CD4-positive, alpha-beta T cell (primary cell): ENCODE measurements at places on chromosomes 6 and 20.

DNA sequence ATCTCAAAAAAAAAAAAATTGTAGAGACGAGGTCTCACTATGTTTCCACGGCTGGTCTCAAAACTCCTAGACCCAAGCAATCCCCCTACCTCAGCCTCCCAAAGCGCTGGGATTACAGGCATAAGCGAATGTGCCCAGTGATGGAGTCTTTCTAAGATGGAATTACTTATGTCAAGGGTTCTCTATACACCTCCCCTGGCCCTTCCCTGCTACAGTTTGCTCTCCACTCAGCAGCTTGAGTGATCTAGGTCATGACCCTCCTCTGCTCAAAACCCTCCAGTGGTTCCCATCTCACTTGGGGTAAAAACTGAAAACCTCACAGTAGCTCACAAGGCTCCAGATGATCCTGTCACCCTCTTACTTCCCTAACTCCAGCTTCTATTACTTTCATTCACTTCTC is 1.8 kb upstream of the DNPH1 start:
- DNase-seq, result no peak

- DNase-seq, result no peak
These were observed 315.1 kb upstream of the PRND start for GRCh38 chr20:4406627-4407026.

- DNase-seq, result no peak
These were observed 110.5 kb downstream of the HAO1 start for GRCh38 chr20:7829776-7830175.

DNA sequence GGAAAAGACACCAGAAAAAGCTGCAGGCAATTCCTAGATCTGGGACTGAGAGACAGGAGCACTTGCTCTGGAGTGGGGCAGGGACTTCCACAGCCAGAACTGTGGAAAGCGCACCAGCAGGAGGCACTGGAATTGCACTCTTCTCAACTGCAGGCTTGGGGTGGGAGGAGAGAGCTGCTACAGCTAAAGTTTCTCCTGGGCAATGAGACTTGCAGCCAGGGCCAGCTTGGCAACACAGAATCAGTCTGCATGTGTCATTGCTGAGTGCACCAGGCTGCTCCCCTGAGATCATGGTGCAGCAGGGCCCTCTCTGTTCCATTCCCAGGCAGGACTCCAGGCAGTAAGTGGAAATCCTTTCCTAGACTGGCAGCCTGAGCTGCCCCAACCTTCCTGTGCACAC is 145.8 kb downstream of the INSM1 start:
- DNase-seq, result no peak

DNA sequence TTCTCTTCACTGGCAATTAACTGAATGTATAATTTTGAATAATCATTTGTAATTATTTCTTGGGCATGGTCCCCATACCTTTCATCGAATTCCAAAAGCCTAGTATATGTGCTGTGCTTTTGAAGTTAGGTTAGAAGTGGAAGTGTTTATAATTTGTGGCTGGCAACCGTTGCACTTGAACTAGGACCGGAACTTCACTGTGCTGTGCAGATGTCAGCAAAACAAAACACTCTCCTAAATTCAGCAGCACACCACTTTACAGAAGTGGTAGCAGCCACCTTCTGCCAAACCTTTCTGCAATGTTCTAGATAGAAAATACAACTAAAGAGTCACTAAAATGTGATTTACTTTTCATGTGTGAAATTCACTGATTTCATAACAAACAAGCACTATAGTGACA is 111.9 kb downstream of the FAM83B start:
- no peak for DNase-seq

GRCh38 chr6:25486550-25486949 is 165.5 kb upstream of the SCGN start:
- no peak for DNase-seq

- DNase-seq, result no peak
These were observed 37.7 kb downstream of the FRK start for GRCh38 chr6:116022841-116023445.

DNA sequence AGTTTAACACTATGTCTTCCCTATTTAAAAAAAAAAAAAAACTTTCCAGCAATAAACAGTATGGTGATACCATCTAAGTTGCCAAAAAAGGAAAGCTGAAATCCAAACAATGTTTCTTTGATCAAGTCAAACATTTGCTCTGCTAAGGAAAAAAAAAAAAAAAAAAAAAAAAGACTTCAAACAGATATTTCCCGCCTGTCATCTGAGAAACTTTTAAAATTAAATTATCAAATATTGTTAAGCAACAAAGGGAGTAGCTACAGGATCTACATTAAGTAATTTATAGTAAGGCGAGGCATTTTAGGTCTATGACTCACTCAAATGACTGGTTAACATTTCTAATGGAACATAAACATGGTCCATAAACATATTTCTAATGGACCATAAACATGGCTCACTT is 121.2 kb downstream of the DST start:
- DNase-seq, result no peak

DNA sequence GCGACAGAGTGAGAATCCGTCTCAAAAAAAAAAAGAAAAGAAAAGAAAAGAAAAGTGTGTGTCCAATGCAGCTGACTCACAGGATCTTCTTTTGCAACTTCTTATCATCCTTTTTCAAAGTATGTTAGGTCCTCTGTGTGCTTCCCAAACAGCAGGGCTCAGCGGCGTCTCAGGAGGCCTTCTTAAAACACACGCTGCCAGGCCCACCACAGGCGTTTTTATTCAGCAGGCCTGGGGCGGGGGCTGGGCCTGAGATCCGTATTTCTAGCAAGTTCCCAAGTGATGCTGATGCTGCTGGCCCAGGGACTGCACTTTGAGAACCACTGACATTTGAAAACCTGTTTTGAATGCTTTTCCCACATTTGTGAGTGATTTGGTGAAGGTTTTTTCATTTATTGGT is 57.1 kb downstream of the PSMG4 start:
- DNase-seq, result no peak

DNA sequence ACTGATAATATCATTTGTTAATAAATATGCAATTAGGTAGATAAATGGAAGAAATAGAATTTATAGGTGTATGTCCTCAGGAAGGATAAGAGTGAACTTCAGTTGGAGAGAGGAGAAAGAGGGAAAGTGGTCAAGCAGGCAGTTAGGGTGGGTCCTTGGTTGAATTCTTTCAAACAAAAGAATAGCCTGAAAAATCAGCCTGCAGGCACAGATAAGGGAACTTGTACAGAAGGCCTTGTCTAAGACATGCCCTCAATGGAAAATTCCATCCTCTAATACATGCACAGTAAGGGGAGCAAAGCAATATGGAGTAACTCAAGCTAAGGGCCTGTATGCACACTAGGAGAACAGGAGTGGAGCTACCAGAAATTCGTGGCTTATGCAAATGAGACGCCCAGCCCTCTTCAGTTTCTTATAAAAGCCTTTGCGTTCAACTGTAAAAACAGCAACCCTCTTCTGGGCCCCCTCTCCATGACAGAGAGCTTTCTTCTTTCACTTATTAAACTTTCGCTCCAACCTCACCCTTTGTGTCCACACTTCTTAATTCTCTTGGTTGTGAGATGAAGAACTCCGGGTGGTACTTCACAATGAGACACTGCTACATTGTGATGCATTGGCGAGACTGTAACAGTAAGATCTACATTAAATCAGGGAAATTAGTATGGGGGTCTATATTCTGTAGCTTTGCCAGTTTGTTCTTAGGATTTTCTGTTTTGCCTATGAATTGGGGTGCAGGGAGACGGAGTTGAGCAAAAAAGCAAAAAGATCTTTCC is 147.0 kb downstream of the HS3ST5 start:
- no peak for DNase-seq

DNA sequence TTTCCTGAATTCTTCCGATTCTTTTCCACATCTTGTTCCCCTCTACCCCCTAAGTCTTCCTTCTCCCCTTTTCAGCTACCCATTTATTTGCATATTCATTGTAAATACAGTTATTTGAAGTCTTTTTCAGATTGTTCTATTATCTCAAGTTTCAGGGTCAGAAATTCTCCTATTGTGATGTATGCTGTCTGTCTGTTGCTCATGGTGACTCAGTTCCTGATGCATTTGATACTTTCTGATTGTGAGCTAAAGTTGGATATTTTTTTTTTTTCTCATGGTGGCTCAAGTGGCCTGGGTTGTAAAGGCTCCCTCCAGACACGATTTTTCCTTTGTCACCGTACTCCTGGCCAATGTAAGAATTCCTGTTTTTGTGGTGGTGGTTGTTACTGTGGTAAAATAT is 4.9 kb upstream of the PI16 start:
- no peak for DNase-seq

DNA sequence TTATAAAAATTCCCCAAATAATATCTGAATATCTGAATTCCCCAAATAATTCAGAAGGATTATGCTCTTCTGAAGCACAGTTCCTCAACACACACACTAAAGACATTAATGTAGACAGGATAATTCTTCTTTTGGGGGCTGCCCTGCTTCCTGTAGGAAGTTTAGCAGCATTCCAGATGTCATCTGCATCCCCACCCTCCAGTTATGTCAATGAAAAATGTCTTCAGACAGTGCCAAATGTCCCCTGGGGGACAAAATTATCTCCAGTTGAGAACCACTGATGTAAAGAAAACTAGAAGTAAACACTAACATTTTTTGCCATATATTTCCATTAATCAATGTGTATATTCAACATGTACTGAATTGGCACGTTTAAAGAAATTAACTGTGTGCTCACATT is 25.9 kb upstream of the NAA20 start:
- DNase-seq, result no peak

DNA sequence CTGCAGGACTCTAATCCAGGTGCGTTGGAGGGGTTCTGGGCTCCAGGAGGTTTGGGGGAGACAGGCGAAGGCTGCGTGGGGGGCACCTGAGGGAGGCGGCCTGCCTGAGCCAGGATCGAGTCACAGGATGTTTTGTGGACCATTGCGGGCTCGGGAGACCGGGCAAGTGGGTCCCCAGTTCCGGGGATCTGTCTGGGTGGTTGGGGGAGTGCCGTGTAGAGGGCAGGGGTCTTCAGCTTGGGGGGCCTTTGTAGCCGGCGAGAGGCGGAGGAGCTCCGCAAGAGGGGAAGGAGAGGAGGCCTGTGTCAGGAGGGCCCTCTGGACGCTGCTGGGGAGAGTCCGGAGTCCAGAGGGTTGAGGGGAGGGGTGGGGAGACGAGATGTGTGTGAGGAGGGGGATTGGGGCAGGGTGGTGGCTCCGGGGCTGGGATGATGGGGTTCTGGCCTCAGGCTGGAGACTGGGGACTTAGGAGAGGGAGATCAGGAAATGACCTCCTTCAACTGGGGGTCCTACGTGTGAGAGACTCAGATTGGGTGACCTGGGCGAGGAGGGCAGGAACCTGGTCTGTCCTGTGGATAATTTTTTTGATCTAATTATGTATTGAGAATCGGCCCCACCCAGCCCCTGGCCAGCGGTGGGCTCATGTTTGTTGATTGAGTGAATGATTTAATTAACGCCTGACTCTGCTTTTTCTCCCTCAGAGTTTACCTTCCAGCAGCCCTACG is 505 bp downstream of the SNAI1 start:
- no peak for DNase-seq

GRCh38 chr20:17624070-17624469 is 54.2 kb downstream of the DSTN start:
- no peak for DNase-seq

DNA sequence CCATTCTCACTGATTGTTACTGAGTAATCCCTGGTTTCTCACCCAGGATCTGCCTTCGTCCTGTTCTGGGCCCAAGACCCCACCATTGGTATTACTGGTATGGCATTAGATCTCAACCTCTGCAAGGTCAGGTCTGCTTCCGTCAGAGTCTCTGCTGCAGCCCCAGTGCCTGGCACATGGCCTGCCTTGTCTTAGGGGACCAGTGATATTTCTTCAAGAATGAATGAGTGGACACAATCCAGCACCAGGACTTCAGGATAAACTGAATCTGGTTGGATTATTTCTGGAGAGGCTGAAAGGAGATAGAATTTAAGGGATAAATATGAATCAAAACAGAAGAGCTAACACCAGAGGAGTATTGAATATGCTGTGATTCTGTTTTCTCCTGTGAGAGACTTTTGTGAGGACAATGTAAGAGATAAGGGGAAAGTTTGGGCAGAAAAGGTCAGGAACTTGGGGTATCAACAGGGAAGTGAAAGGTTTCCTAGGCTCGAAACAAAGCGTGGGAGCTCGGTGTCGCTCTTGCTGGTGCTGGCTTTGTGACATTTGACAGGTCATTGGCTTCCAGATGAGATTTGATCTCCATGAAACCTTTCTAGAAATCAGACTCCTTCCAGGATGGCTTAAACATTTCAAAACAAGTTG is 53.9 kb downstream of the OSTM1 start:
- no peak for DNase-seq

DNA sequence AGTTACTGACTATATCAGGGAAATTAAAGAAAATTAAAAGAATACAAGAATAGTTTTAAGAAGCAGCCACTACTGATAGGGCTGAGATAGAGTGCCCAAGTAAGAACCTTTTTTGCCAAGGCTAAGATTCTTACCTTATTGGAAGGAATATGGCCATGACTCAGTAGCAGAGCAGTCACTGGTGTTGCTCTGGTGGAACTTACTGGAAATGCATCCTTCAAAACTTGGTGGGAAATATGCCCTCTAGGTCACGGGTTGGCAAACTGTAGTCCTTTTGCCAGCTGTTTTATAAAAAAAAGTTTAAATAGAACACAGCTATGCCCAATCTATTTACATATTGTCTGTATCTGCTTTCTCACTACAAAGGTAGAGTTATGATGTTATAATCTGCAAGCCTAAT is 6.0 kb downstream of the HSF2 start:
- peak; percentile 19 for DNase-seq

GRCh38 chr6:33391922-33392594 is 435 bp downstream of the KIFC1 start:
- DNase-seq, result no peak

DNA sequence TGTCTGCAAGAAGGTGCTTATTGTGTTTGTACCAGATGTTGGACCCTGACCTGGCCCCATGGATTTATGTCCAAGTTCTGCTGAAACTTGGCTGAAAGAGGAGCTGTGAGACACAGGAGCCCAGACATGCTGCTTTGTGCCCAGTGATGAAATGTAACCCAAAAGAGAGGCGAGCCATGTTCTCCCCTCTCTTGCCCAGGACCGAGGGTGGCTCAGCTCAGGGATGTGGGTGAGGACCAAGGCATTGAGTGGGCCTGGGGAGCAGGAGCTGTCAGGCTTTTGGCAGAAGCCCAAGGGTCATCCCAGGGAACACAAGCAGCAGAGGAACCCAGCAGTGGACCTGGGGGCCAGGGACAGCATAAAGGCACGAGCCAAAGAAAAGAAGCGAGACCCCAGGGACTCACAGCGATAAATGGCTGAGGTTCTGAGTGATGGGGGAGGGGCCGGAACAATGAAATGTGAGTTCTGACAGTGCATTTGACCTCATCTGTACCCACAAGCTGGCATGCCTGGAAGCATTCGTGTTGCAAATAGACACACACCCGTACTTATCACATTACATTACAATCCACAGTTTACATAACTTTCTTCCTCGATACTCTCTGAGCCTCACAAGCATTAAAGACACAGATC is 363.4 kb upstream of the JARID2 start:
- DNase-seq, result no peak

DNA sequence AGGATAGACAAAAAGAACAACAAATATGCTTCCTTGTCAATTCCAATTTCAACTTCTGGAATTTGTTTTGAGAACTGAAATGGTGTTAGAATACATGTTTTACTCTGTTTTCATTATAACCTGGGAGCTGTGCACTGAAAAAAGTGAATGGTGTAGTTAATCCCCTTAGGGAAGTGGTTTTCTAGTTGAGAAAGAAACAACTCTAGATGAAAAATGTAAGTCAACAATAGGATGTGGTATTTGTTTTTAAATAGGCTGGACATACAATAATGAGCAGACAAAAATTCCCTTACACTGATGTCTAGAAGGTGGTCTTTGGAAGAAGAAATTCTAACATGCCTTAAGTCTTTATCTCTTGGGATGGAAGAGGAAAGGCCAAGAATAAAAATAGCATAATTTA is 59.9 kb upstream of the TINAG start:
- DNase-seq, result no peak
